Activated B cell treated with CpG ODN at 0.5 μM for 24 hours (primary cell): ENCODE measurements at places on chromosomes 5 and 9. TPM values are rescaled to one million over a fixed set of nuclear protein-coding genes. Genes with fewer than 3 reads are reported as not detected.

Gene GFPT2
- total RNA-seq, result 0.39 and 0.62 TPM in 2 replicates

Gene C7
- total RNA-seq, result not detected in 2 replicates

Gene TRPM3
- not detected in 2 replicates for total RNA-seq

- DNase-seq, result no peak
These were observed 162.1 kb downstream of the SMC2 start for GRCh38 chr9:104256031-104256695.

DNA sequence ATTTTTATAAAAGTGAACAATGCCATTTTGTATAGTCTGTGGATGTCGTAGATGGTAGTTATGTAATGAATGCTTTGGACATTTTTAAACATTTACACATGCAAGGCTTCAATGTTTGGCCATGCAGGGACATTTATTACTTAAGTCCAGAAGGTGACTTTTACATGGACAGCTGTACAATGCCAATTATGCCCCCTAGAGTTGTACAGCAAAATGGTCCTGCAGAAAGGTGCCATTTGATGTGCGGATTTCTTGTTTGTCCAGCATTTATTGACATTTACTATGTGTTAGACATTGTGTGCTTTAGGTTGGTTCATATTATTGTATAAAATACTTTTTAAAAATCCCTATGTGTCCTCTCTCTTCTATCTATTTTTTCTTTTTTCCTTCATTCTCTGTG, 22.5 kb upstream of the COMMD10 start:
- DNase-seq, result no peak

DNA sequence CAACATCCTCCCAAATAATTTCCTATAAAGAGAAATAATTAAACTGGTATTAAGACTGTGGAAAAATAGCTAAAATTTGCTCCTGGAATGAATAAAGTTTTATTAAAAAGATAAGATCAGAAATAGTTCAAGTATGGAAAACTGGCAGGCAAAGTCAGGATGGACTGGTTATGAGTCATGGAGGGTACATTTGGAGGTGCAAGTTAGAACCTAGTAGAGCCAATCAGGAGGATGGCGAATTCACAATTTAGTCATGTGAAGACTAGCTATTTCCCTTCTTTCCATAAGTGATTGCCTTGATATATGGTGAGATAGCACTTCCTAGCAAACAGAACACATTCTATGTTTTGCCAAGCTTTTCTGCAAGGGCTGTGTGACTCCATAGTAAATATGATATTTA, 1303.5 kb downstream of the EFNA5 start:
- DNase-seq, result no peak

DNA sequence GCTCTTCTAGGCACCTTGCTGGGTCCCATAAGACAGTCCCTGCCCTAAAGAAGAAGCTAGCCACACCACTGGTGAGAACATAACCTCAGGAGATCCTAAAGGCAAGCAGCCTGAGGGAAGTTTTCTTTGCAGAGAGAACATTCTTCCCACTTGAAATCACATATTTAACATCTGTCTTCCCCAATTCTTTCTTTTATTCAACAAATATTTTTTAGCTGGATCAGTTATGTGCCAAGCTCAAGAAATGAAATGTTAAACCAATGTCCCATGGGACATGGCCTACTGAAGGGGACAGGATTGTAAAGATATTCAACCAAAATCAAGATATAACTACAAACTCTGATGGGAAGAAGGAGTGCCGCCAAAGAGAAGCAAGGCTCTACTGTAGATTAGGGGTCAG, 36.5 kb downstream of the FOXI1 start:
- DNase-seq, result no peak
